ENCODE measurements at places on chromosomes 13 and 19.

DNA sequence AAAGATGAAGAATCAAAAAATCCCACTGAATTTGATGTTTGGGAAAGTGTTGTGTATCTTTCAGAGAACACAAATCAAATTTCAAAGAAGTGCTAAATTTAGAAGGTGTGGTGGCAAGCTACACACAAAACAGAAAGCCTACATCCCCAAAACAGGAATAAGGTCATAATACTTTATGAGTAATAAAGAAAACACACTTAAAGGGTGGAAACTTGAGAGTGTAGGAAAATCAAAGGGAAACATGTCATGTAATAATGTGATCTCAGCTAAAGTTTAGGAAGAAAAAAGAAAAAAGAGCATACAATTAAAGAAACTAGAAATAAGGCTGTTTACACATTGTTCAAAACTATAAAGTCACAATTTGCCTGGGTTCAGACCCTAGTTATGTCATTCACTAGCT is 668.7 kb downstream of the PCDH17 start:
- DNase-seq = no peak

GRCh38 chr13:44237276-44237767 is 136.3 kb upstream of the SERP2 start:
- peak; percentile 95 for DNase-seq

DNA sequence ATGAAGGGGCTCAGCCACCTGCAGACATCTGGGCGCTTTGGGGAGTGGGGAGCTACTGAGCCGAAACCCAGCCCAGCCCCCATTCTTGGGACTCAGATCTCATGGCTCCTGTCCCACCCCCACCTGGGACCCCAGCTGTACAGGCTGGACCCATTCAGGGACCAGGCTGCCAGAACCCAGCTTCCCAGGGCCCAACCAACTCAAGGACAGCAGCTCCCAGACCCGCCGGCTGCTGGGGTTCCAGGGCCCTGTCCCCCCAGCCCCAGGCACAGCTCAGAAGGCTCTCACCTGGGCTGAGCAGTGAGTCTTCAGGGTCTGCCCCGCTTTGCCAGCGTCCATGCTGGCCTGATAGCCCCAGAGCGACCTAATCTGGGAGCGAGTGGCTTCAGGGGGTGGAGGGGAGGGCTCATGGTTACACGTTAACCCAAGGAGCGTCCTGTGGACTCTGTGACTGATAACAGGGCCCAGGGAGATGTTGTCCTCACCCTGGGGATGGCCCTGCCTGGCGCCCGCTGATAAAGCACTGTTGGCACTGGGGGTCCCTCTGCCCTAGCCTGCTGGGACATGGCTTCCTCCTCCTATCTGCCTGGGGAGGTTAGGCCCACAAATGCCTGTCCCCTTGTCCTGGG is at the start of gene TMEM86B:
Gene TMEM86B (minus strand): TSS at position 361 of the 629 bp plus-strand sequence. CDS start 22 bp downstream, at position 339.
- no peak for DNase-seq

DNA sequence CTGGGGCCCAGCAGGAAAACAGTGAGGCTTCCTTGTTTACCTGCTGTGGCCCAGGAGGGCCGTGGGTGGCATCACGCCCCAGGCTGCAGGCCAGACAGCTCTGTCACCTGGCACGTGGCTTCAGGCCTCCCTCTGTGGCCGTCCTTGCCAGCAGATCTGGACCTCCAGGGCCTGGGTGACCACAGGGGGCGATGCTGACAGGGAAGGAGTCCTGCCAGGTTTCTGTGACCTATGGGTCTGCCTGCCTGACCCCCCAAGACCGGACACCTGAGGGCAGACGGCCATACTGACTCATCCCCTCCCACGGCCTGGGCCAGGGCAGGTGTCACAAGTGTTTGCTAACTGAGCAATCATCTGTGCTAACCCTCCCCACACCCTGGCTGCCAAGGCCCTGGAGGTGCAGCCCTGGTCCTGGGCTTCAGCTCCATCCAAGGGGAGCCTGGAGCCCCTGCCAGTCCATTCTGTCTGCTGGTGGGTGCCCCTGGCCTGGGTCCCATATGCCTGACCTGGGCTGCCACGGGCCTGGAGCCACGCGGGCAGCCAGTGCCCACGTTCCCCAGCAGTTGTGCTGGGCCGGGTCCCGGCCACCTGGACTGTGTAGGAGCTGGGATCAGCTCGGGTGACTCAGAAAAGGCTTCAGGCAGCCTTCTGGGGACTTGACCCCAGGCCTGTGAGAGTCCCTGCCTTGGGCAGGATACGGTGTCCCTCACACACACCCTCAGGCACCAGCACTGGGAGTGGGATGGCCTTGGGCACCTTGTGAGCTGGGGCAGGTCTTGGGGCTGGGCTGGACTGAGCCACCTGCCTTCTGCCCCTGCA is 3.7 kb downstream of the CDC34 start:
- DNase-seq = no peak

DNA sequence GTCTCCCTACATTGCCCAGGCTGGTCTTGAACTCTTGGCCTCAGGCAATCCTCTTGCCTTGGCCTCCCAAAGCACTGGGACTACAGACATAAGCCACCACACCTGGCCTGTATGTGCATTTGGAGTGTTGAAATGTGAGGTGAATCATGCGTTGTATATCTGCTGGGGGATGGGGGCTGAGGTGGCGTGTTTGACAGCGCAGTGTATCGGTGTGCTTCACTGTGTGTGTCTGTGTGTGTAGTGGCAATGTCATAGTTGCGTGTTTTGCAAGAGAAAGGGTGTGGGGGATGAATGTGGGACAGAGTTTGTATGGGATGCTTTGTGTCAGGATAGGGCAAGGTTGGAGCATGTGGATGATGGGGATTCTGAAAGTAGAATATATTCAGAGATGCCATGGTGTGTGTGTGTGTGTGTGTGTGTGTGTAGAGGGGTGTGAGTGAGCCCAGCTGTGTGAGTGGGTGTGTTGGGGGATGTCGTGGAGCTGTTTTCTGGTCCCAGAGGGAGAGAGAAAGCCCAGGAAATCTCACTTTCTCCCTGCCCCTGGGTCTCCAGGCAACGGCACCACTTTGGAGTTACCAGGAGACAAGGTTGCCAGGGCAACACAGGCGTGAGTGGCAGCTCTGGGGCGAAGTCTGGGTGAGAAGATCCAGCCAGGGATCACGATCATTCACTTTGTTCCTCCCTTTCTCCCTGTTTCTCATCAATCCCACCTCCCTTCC is 1.1 kb upstream of the SWSAP1 start:
- DNase-seq = no peak

- no peak for DNase-seq
Measured at GRCh38 chr19:11414544-11414943, 4.6 kb downstream of the RGL3 start.

- DNase-seq = no peak
Measured at GRCh38 chr13:60494296-60494695, 97.3 kb downstream of the TDRD3 start.

DNA sequence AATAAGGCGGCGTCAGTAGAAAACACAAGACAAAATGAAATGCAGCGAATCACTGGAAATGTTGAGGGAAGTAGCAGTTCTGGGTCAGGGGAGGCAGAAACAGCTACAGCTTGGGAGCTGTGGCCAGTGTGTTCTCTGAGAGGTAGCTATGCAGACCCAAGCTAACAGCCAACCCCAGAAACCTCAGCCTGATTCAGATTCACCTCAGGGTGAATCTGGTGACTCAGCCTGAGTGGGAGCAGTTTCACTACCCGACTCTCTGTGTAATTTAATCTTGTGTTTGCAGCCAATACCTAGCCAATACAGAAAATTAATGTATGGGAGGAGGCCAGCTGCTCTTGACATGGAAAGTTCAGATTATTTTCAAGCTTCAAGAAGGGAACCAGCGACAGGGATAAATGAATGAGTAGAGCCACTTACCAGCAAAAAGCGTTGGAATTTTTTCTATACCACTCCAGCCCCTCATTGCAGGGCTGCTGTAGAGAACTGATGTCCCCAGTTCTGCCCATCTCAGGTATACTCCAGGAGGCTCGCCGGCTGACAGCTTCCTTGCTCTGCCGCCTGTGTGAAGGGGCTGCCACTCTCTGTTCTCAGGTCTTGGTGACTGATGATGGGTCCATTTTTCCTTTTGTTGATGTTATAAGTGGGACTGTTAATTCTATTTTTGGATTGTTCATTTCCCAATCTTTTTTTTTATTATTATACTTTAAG is 8.9 kb downstream of the IGFL3 start:
- DNase-seq = no peak

DNA sequence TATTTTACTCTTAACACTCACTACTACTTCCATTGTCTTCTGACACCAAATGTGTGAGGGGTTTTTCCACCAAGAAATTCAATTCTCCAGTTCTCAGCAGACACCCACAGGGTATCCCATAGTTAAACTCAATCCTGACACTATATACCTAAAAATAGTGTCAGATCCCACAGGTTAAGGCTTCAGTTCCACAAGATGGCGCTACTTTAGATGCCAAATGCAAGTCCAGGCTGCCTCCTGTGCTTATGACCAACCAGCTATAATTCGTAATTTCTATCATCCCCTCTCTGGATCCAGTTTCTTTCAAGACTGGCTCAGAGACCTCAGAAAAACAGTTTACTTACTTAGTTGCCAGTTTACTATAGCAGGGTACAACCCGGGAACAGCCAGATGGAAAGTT is 1146.2 kb upstream of the SPRY2 start:
- DNase-seq = no peak

- DNase-seq = no peak
Measured at GRCh38 chr19:42277821-42278451, 8.9 kb downstream of the CIC start.
